ENCODE measurements at places on chromosomes 7 and 10.

- DNase-seq = no peak
Measured at GRCh38 chr7:74606909-74607510, 50.5 kb upstream of the GTF2I start.

- DNase-seq = no peak
Measured at GRCh38 chr7:1083729-1084657, 3.9 kb upstream of the GPER1 start.

- no peak for DNase-seq
Measured at GRCh38 chr7:110646804-110647203, 444.1 kb upstream of the LRRN3 start.

DNA sequence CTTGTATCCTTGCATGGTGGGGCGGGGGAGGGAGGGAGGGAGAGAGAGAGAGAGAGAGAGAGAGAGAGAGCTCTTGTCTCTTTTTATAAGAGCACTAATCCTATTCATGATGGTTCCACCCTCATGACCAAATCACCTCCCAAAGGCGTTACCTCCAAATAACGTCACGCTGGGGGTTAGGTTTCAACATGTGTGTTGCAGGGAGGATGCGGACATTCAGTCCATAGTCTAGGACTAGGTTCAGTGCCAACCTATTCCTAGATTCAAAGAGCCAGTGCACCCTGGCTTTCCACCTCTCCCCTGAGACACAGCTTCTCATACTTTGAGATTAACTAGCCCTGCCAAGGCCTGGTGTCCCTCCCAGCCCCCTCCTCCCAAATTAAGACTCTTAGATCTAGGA lies 123.0 kb downstream of the GRK5 start:
- DNase-seq = no peak

- DNase-seq = no peak
Measured at GRCh38 chr7:117019287-117019686, 66.0 kb downstream of the ST7 start.

DNA sequence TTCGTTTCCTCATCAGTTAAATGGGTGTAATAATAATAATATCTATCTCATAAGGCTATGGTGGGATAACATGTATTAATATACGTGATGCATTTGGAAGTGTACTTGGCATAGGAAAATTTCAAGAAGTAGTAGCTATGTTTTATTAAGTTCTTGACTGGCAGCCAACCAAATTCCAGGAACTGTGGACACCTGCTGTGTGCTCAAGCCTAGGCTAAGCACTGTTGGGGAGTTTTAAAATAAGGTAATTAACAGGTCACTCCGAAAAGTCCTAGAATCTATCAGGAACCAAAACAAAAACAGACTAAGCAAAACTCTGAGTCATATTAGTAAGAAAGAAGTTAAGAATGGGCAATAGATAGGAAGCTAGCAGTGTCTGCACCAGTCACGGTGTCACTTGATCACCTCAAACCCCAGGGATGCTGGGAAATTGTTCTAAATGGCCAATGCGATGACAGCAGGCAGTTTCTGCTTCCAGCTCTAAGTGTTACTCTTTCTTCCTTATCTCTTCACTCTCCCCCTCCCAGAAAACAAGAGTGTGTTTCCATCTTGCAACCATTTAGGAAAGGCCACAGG lies 92.0 kb upstream of the GDF10 start:
- no peak for DNase-seq

DNA sequence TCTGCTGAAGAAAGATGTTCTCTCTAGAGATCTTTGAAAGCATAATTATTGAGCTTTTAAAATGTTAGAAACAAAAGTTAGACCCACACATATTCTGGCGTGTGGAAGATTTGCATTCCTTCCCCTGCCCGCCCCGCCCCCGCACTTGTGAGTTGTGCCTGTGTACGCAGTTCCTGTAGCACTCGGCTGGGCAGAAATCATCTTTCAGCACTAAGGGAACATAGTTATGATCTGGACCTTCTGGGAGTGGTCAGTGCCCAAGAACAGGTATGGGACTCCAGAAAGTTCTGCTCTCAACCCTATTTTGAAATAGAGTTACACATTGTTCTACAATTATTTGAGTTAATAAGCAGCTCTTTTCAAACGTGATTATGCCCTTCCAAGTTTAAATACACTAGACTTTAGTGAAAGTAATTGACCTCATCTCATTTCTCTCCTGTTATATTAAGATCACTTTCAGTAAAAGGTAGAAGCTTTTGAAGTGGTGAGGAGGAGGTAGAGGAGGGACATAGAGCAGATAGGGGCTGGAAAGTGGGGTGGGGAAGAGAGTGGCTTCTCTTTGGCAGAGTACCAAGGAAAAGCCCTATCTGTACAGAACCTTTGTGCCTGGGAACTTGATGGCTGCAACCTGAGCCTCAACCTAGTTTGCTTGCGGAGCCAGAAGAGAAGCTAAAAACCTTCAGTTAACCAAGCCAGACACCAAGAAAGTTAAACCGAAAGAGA lies 5.7 kb downstream of the BLVRA start:
- no peak for DNase-seq

GRCh38 chr7:116546916-116547315 lies 22.1 kb downstream of the CAV1 start:
- no peak for DNase-seq

GRCh38 chr7:81752318-81752714 lies 17.5 kb downstream of the HGF start:
- no peak for DNase-seq

DNA sequence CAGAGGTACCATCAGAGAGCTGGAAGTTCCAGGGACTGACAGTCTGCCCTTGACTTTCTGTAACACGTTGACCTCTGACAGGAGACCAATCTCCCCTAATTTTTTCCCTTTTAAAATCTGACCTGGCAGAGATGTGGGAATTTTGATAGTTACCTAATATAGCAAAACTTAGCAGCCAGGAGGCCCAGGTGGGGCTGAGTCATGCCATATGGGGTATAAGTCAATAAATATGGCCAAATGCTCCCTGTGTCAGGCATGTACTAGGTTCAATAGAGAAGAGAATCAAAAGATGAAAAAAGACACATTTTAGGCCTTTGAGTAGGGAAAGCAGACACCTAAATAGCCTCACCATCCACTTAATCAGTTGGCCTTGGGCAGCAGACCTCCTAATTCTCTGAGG lies 6.1 kb upstream of the GRK5 start:
- DNase-seq = no peak

- no peak for DNase-seq
Measured at GRCh38 chr7:102275123-102275703, 11.5 kb upstream of the SH2B2 start.

DNA sequence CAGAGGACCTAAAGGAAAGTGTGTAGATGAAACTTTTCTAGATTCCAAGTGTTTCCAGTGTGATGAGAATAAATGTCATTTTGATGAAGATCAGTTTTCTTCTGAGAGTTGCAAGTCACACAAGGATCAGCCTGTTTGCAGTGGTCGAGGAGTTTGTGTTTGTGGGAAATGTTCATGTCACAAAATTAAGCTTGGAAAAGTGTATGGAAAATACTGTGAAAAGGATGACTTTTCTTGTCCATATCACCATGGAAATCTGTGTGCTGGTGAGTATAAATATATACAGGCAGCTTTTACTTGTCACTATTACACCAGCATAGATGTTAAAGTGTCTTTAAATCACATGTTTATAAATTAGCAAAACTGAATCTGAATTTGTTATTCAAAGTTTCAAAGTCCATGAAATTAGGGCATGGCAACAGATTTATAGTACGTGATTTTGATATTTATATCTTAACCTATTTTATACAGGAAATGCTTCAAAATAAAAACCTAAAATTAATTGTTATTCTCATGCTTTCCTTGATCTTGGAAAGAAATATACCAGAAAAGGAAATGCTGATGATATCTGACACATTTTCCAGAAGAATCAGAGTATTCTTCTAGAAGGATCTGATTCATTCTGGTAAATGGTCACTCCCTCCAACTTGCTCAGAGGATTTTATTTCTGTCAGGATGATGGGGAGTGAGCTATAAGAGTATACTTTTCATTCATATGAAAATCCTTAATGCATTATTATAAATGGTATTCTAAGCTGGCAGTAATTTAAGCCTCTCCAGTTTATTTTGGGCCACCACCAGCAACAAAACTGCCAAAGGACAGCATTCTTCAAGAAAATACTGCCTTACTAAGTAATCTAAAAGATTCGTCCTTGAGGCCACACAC lies 71.4 kb downstream of the ITGB8 start:
- DNase-seq = no peak

DNA sequence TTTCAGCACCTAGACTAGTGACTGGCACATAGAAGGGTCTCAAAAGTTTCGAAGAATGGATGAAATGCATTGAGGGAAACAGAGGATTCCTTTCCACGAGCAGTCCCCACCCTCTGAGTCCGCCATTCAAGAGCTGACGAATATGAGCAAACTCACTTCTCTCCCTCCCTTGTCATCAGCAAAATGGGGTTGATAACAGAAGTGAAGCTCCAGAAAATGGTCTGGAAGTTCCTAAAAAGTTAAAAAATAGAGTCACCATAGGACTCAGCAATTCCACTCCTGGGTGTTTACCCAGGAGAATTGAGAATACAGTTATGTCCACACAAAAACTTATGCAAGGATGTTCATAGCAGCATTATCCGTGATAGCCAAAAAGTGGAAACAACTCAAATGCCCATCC lies 25.0 kb upstream of the SRGN start:
- DNase-seq = no peak

DNA sequence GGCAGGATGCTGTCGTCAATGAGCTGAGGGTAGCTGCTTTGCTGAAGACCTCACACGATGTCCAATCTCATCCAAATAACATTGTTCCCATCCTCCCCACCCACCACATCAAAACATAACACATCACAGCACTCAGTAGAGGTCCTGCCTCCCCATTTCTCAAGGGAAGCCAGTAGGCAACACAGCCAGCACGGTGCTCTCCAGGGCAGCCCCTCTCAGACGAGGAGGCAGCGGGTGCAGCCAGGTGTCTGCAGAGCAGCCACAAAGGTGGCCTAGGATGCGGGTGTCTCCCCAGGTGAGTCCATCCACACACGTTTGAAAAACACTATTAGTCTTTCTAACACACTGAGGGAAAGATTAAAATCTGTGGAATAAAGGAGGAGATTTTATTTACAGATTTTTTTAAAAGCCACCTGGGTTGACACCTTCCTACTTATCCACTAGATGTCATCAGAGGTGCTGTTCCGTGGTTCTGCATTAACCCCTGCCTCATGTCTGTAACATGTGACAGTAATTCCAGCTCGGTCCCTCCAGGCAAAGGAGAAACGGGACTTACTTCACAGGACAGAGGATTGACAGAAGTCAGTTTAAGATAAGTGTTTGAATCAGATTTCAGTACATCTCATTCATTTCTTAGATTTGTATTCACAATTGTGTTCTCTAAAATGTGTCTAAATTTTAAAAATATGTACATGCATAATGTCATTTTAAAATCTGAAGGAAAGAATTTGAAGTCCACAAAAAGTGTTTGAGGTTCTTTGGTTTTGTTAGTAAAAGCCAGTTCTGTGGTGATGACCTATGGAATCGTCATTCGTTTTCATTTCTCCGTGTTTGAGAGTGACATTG lies 68.0 kb downstream of the LANCL2 start:
- peak; percentile 20 for DNase-seq

DNA sequence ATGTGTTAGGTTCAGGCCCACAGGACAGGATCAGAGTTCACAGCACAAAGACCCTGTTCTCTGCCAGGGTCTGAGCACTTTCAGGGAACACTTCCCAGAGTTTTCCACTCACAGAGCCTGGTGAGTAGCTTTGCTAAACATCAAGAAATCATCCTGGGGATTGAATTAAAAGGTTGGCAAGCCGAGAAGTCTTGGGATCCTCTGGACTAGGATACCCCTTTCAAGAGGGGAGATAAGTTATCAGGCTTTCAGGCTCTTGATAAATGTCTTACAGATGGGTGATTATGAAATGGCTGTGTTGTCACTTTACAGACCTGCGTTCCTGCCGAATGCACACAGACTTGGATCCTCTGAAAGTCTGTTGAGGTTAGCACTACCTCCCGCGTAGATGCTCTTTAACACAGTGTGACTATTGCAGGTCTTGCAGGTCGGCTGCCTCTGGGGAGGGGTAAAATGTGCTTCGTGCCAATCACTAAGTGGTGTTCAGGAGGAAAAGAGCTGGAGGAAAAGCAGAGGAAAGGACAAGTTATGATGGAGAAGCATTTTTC lies 473.5 kb upstream of the AKR1E2 start:
- DNase-seq = no peak

- no peak for DNase-seq
Measured at GRCh38 chr10:58579011-58579655, 66.5 kb downstream of the BICC1 start.

DNA sequence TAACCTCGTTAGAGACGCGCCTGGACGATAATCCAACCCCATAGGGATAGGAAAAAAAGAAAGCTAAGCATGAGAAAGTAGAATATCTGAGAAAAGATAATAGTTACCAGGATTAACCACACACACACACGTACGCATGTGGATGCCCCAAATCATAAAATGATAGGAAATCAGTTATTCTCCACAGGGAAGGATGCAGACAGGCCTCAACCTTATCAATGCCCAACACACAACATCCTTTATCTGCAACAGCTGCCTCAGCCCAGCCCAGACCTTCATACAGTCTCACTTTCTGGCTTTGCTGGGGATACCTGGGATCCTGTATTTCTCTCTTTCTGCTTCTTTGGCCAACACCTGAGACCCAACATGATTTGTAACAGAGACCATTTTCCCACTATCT lies 123.0 kb downstream of the NOC3L start:
- no peak for DNase-seq

- DNase-seq = peak; percentile 44
Measured at GRCh38 chr10:115762029-115762428, 511.0 kb downstream of the GFRA1 start.

- no peak for DNase-seq
Measured at GRCh38 chr10:116715341-116715740, 27.0 kb downstream of the HSPA12A start.

DNA sequence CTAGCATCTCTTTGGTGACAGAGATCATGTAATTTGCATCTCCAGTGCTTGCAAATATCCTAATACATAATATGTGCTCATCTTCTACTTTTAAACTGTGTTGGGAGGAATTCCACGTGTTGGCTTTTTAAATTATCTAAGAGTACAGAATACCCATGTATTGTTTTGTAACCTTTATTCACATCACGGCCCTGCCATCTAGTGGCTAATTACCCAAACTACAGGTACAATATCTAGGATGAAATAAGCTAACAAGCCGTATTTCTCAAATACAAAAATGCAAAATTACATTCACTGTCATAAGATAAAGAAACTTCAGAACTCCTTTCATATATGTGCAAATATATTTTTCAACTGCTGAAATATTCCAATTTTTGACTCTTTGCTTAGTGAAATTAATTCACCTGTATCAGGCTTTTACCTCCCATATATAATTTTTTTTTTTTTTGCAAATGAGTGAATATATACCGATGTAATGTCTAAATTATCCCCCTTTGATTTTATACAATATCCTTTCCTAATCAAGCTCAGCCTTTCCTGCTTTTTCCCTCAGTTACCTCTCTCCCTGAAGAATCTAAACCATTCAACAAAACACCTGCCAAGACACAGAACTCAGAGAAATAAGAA lies 30.3 kb upstream of the LSM8 start:
- DNase-seq = peak; percentile 1

DNA sequence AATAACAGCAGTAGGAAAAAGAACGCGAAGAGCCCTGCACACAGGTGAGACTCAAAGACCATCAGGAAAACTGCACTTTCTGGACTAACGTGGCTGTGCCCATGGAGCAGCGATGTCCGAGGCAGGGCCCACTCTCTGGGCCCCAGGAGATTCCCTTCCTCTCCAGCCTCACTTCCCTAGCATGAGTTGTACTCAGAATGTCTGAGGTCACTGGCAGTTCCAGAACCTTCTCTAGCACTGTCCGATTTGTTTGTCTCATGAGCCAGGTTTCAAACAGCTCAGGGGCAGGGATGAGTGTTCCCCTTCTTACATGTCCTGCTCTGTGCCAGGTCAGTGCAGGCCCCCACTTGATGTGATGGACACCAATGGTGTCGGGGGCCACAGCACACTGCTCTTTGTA lies 484.2 kb downstream of the PTPRN2 start:
- no peak for DNase-seq
